Mesothelial cell of epicardium (in vitro differentiated cells): ENCODE measurements at places on chromosomes 1 and 21. TPM values are rescaled to one million over a fixed set of nuclear protein-coding genes. Genes with fewer than 3 reads are reported as not detected.

The RXFP4 gene
- total RNA-seq = not detected in 3 replicates

The HSD3B1 gene
- total RNA-seq = not detected in 3 replicates

The EXOSC10 gene
- 68.1 to 76.9 TPM (median 73.7 TPM) in 3 replicates for total RNA-seq

The LCE2A gene
- not detected in 3 replicates for total RNA-seq

The FAM131C gene
- 1.6 to 1.9 TPM (median 1.7 TPM) in 3 replicates for total RNA-seq

The RAP1GAP gene
- 7.1 to 10.2 TPM (median 8.0 TPM) in 3 replicates for total RNA-seq

GRCh38 chr21:40128891-40129290 lies 261.7 kb downstream of the PCP4 start:
- H3K4me3 ChIP-seq = no peak overlapping the region
- no peaks in the 10 kb centered on the region for H3K4me1 ChIP-seq
- H3K27me3 ChIP-seq = peaks cover 9% of the 10 kb centered on the region
- no peak overlapping the region for H3K27ac ChIP-seq
- no peaks in the 10 kb centered on the region for H3K36me3 ChIP-seq

- H3K4me1 ChIP-seq = peaks cover 24% of the 10 kb centered on the region
- peak overlapping the region; percentile 100 for H3K27ac ChIP-seq
- H3K36me3 ChIP-seq = peaks cover 7% of the 10 kb centered on the region
Measured at GRCh38 chr1:32394890-32395432, 720 bp upstream of the BSDC1 start.

GRCh38 chr21:39430457-39430856 lies 15.1 kb downstream of the LCA5L start:
- H3K27me3 ChIP-seq = no peaks in the 10 kb centered on the region
- DNase-seq = no peak
- H3K4me3 ChIP-seq = no peak overlapping the region
- no peaks in the 10 kb centered on the region for H3K36me3 ChIP-seq
- H3K4me1 ChIP-seq = peaks cover 4% of the 10 kb centered on the region

- H3K27ac ChIP-seq = no peak overlapping the region
- no peaks in the 10 kb centered on the region for H3K36me3 ChIP-seq
- H3K27me3 ChIP-seq = no peaks in the 10 kb centered on the region
- H3K4me3 ChIP-seq = no peak overlapping the region
Measured at GRCh38 chr1:8244304-8244703, 73.6 kb upstream of the SLC45A1 start.

GRCh38 chr21:15841856-15842564 lies 112.2 kb downstream of the USP25 start:
- H3K27ac ChIP-seq = no peak overlapping the region
- no peak overlapping the region for H3K4me3 ChIP-seq
- no peak for DNase-seq
- peaks cover 9% of the 10 kb centered on the region for H3K4me1 ChIP-seq

- no peaks in the 10 kb centered on the region for H3K4me1 ChIP-seq
- no peak for DNase-seq
- no peak overlapping the region for H3K4me3 ChIP-seq
- H3K36me3 ChIP-seq = peaks cover 8% of the 10 kb centered on the region
- H3K27me3 ChIP-seq = no peaks in the 10 kb centered on the region
Measured at GRCh38 chr1:151221616-151222015, 23.3 kb downstream of the PIP5K1A start.

DNA sequence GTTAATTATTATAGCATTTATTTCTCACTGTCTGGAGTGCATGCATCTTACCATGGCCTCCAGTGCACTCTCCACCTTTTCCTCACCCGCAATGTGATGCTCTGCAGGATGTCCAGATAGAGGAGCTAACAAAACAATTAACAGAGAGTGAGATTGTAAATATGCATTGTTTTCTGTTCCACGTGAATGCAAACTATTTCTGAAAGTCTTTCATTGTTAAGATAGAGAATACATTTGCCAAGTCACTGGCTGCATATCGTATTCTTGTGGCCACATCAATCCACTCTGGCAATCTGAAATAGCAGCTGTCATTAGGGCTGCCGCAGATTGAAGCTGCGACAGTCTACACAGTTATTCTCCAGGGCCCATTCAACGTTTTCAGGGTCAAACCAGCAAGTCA lies 143.8 kb downstream of the DUSP10 start:
- H3K27ac ChIP-seq = no peak overlapping the region
- no peaks in the 10 kb centered on the region for H3K36me3 ChIP-seq

DNA sequence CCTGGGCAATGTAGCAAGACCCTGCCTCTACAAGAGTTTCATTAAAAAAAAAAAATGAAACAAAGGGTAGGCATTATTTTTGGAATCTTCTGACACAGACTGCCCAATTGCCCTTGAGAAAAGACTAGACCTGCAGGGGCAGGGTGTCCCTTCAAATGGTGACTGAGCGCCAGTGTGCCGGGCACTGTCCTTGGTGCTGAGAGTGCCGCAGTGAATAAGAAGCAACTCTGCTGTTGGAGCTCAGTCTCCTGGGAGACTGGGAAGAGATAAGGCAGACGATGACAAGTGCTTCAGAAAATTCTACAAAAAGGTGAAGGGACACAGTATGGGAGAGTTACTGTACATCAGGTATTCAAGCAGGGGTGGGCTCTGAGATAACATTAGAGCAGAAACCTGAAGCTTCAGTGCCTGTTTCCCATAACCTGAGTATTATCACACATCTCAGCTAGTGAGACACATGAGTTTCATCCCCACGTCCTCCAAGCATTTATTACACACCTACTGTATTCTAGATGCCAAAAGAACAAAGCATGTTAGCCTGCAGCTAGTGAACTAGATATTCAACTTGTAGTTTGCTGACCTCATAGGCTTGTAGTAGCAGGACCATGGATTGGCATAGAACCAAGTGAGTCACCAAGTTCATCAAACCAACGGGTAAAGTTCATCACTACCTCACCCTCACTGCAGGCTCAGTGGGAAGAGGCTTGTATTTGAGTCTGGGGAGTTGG lies 18.4 kb upstream of the RPL11 start:
- no peaks in the 10 kb centered on the region for H3K36me3 ChIP-seq
- peak; percentile 37 for DNase-seq
- H3K4me3 ChIP-seq = no peak overlapping the region
- H3K27ac ChIP-seq = no peak overlapping the region
- H3K27me3 ChIP-seq = peaks cover 33% of the 10 kb centered on the region
- H3K4me1 ChIP-seq = no peaks in the 10 kb centered on the region

- H3K4me1 ChIP-seq = peaks cover 6% of the 10 kb centered on the region
- H3K36me3 ChIP-seq = no peaks in the 10 kb centered on the region
- H3K4me3 ChIP-seq = no peak overlapping the region
- H3K27me3 ChIP-seq = no peaks in the 10 kb centered on the region
Measured at GRCh38 chr1:23650344-23650990, 41.1 kb upstream of the RPL11 start.

- H3K4me1 ChIP-seq = peaks cover 14% of the 10 kb centered on the region
- H3K27me3 ChIP-seq = no peaks in the 10 kb centered on the region
- no peak for DNase-seq
- H3K4me3 ChIP-seq = no peak overlapping the region
Measured at GRCh38 chr1:162663086-162663485, 30.8 kb downstream of the DDR2 start.

GRCh38 chr1:35886577-35887431 lies 3.8 kb downstream of the AGO1 start:
- H3K4me3 ChIP-seq = peak overlapping the region; percentile 44
- H3K36me3 ChIP-seq = peaks cover 11% of the 10 kb centered on the region
- H3K27me3 ChIP-seq = no peaks in the 10 kb centered on the region
- DNase-seq = no peak
- H3K4me1 ChIP-seq = peaks cover 41% of the 10 kb centered on the region

DNA sequence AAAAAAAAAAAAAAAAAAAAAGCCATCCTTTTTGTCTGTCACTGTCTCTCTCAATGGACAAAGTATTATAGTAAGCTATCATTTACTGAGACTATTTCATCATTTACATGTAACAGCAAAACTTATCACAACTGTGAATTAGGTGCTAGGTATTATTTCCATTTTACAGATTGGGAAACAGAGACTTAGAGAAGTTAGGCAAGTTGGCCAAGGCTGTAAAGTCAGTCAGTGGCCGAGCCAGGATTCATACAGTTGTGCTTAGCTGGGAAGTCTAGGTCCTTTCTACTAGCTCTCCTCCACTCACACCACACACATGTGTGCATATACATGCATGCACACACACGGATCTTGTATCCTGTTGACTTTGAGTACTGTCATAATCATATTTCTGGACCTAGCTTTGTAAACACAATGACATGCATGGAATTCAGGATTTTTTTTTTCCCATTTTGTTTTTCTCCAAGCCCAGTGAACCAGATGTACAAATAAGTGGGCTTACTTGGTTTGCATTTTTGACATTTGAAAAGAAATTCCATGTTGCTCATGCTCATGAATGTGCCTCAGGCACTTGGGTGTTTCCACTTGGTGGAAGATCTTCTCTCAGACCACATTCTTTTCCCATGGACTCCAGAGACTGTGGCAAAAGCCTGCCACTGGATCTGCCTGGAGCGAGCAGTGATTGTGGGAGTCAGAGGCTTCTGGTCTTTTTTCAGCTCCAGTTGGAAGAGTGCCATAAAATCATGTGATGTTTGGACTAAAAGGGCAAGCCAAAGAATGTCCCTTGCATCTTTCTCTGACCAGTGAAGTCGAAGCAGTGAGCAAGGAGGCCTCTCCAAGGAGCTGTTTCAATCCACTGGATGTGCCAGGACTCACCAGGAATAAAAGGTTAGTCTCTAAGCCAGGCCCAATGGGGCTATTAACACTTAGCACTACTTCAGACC lies 61.7 kb upstream of the DNAJC6 start:
- H3K4me3 ChIP-seq = no peak overlapping the region
- peaks cover 10% of the 10 kb centered on the region for H3K4me1 ChIP-seq
- H3K27me3 ChIP-seq = no peaks in the 10 kb centered on the region
- H3K36me3 ChIP-seq = no peaks in the 10 kb centered on the region
- DNase-seq = no peak

GRCh38 chr1:100510451-100510850 lies 27.5 kb upstream of the GPR88 start:
- H3K4me1 ChIP-seq = no peaks in the 10 kb centered on the region
- no peak for DNase-seq
- no peak overlapping the region for H3K27ac ChIP-seq
- peaks cover 16% of the 10 kb centered on the region for H3K36me3 ChIP-seq

DNA sequence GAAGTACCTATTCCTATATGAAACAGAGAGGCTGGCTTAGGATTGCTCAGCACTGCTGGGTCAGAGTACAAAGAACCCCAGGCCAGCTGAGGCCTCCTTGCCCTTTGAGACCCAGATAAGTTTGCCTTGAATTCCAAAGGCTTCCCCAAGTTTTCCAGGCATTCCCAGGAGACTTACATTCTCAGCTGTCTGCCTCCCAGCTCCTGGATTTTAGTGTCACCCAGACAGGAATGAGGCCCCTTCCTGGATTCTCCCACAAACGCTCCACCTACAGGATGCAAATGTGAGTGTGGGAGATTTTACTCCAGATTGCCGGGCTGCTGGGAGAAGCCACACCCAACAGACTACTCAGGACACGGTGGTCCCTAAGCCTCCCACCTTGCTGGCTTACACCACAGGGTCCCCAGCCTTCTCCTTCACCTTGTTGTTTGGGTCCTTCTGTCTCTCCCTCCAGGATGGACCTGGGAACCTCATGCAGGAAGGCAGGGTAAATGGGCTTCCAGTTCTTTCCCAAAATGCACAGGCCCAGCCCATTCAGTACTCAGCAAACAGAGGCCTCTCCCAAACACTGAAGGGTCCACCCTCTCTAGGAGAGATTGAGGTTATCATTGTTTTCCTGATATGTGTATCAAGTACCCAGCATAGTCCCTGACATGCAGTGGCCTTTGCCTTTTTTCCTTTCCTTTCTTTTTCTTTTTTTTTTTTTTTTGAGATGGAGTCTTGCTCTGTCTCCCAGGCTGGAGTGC lies 10.6 kb downstream of the RHBG start:
- H3K4me1 ChIP-seq = no peaks in the 10 kb centered on the region
- no peaks in the 10 kb centered on the region for H3K36me3 ChIP-seq
- no peak for DNase-seq
- H3K27ac ChIP-seq = peak overlapping the region; percentile 16

DNA sequence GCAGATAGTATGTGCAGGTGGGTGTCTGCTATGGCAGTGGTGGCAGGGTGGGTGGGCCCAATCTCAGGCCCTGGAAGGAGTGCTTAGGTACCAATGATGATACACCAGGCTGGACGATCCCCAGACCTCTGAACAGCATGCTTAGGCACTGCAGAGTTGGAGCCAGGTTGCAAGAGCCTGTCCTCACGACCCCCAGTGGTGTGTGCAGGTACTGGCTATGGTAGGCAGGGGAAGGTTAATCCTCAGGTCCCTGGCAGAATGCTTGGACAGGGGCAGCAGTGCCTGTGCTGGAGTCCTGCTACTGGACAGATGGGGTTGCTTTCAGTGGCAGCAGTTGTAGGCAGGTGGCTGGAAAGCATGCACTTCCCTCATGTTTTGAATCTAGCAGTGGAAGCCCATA lies 100.5 kb upstream of the NEK7 start:
- H3K27ac ChIP-seq = no peak overlapping the region
- no peaks in the 10 kb centered on the region for H3K36me3 ChIP-seq
- H3K4me1 ChIP-seq = no peaks in the 10 kb centered on the region
- DNase-seq = no peak
- H3K27me3 ChIP-seq = peaks cover 7% of the 10 kb centered on the region

DNA sequence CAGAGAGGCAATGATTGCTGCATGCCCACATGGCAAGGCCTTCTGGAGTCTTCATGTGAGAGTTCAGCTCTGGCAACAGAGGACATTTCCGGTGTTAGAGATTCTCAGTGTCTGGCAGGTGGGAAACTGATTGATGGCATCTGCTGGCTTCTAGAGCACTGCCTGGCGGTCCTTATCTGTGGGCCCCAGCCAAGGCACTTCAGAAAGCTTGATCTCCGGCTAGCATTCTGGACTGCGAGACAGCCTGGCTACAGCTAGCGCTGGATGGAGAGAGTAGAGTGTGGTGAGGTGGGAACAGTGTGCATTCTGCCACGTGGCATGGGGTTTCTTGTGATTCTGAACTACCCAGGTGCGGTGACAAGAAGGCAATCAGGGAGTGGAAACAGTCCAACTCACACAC lies 9.4 kb downstream of the ZNF678 start:
- H3K4me1 ChIP-seq = peaks cover 1% of the 10 kb centered on the region
- no peaks in the 10 kb centered on the region for H3K27me3 ChIP-seq
- no peak for DNase-seq
- no peak overlapping the region for H3K27ac ChIP-seq
- peaks cover 48% of the 10 kb centered on the region for H3K36me3 ChIP-seq
- no peak overlapping the region for H3K4me3 ChIP-seq

DNA sequence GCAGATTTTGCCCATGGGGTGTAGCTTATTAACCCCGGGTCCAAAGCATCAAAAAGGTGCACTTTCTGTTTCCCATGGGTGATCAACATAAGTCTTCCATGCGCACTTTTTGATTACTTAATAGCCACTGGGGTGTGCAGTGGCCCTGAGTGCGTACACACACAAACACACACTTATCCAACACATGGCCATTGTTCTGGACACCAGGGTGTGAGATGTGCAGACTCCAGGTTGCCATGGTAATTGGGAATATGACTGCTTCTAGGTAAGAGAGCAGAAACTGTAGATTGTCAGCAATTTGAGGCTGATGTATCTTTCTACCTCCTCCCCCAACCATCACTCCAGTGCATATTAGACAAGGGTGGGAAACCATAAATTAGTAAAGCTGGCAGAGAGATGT lies 68.8 kb downstream of the MAB21L3 start:
- no peaks in the 10 kb centered on the region for H3K36me3 ChIP-seq
- H3K27ac ChIP-seq = no peak overlapping the region
- DNase-seq = no peak
- H3K27me3 ChIP-seq = peaks cover 4% of the 10 kb centered on the region
- H3K4me3 ChIP-seq = no peak overlapping the region
